ENCODE measurements at places on chromosomes 2 and 18.

GRCh38 chr2:31986906-31987305 lies 23.9 kb downstream of the MEMO1 start:
- DNase-seq, result no peak

DNA sequence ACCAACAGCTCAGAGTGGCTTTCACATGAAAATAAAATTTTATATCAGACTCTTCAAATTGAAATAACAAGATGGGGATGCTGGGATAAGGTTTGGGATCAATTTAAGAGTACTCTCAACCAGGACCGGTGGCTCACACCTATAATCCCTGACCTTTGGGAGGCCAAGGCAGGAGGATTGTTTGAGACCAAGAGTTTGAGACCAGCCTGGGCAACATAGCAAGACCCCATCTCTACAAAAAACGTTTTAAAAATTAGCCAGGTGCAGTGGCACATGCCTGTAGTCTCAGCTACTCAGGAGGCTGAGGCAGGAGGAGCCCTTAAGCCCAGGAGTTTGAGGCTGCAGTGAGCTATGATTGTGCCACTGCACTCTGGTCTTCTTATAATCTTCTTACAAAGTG lies 2.6 kb downstream of the LMAN2L start:
- DNase-seq, result no peak

- no peak for DNase-seq
These were observed 1128.2 kb downstream of the BCL11A start for GRCh38 chr2:59425247-59425646.

- DNase-seq, result no peak
These were observed 91.4 kb upstream of the FHL2 start for GRCh38 chr2:105490204-105490603.

- no peak for DNase-seq
These were observed 1.4 kb downstream of the NCL start for GRCh38 chr2:231462729-231463465.

DNA sequence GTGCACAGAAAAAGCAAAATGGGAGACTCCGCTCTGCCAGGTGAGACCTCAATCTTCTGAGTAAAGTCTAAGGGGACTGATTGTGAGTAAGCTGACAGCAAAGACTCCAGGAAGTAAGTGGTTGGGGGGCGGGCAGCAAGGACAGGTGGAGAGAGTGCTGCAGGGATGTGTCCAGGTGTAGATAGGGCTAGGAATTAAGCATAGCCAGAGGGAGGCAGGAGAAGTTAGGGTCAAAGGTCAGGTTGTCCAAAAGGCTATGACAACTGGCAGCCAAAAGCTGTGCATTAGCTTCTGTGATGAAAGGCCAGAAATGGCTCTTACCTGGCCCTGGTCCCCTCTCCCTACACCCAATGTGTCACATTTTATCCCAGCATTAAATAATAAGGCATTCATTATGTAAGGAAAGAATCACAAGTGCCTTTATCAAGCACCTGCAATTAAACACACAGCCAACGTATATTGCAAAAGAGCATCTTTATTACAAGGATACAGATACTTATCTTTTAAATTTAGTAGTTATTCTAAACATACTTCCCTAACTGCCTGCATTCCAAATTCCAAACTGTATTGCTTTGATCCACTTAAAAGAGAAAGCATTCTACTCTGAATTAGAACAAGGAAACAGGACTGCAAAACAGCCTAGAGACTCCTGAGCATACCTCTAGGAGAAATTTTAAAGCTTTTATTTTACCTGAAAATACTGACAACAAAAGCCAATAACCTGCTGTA lies 247.9 kb downstream of the IRS1 start:
- DNase-seq, result no peak

GRCh38 chr2:203682688-203683130 lies 23.7 kb upstream of the CD28 start:
- DNase-seq, result no peak

GRCh38 chr2:140604788-140605187 lies 1526.0 kb downstream of the LRP1B start:
- DNase-seq, result no peak

DNA sequence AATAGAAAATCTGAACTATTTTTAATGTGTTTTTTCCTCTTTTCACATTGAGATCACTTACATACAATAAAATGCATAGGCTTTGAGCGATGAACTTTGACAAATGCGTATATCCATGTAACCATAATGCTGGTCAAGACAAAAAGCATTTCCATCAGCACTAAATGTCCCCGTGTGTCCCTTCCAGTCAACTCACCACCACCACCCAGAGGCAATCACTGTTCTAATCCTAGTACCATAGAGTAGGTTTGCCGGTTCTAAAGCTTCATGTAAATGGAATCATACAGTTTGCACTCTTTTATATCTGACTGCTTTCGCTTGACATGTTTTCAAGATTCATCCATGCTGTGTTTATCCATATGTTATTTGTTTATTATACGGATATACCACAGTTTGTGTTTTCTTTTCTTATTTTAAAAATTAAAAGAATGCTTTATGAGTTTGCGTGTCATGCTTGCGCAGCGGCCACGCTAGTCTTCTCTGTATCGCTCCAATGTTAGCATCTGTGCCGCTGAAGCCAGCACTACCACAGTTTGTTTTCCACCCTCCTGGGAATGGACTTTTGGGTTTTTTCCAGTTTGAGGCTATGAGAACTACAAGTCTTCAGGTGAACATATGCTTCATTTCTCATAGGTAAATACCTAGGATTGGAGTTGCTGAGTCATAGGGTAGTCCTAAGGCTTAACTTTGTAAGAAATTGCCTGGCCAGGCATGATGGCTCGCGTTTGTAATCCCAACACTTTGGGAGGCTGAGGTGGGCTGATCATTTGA lies 197.5 kb upstream of the CHAC2 start:
- DNase-seq, result no peak

DNA sequence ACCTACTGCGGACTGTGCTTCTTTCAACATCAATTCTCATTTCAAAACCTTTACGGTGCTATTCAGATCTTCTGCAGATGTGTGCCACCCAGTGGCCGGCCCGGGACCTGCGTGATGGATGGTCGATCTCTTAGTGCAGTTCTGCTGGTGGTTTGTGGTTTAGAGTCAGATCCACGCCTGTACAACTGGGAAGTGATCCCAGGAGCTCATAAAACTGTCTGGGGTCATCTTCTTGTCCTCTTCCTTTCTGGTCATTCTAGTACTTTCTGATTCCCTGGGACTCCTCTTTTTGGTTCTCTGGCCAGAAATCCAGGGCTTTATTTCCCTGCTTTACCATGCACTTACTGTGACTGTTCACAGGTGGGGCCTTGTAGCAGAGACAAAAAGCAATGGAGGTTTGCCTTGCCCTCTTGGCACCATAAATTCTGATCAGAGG lies 15.8 kb upstream of the SELENOI start:
- peak; percentile 86 for DNase-seq

DNA sequence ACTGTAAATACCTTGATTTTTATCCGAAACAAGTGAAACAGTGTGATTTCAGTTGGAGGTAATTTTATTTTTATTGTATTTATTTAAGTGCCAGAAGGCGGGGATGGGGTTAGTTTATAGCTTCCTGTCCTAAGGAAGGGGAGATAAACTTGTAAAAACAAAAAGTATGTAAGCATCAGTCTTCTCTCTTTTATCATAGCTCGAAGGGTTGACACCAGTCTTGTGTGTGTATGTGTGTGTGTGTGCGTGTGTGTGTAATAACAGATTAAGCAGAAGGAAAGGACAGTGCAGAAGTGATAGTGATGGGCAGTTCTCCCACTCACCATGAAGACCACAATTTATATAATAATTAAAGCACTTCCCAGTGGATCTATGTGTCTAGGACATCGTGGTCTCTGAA lies 793.3 kb downstream of the PLCL1 start:
- DNase-seq, result no peak

- DNase-seq, result no peak
These were observed 53.0 kb downstream of the POLR1A start for GRCh38 chr2:86052676-86053075.

GRCh38 chr2:68386365-68386764 lies 21.3 kb downstream of the PLEK start:
- no peak for DNase-seq

DNA sequence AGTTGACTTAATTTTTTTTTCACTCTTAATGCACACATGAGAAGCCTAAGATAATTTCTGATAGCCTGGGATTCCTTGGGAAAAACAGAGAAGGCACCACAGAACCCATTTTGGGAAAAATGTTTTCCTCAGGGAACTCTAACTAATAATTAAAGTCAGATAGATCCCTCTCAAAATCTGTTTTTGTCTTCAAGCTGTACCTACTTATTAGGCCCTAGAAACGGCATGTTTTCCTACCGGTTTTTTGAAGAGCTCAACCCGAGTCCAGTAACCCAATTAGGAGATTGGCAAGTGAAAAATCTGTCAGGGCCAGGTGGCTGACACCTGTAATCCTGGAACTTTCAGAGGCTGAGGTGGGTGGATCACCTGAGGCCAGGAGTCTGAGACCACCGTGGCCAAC lies 16.1 kb upstream of the PDK1 start:
- DNase-seq, result no peak

- DNase-seq, result no peak
These were observed 75.6 kb upstream of the REG3A start for GRCh38 chr2:79235135-79235534.

DNA sequence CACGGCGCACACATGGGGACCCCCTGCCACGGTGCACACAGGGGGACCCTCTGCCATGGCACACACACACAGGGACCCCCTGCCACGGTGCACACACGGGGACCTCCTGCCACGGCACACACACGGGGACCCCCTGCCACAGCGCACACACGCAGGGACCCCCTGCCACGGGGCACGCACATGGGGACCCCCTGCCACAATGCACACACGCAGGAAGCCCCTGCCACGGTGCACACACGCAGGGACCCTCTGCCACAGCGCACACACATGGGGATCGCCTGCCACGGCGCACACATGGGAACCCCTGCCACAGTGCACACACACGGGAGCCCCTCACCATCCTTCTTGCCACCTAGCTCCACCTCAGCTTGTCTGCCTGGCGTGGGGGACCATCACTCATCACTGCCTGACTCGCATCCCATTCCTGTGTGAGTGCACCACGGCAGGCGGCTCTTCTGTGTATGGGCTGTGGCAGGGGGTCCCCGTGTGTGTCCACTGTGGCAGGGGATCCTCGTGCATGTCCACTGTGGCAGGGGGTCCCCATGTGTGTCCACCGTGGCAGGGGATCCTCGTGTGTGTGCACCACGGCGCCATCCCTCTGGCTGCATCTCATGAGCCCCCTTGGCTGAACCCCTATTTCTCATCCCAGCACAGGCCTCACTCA lies 206.7 kb downstream of the EIPR1 start:
- DNase-seq, result no peak

DNA sequence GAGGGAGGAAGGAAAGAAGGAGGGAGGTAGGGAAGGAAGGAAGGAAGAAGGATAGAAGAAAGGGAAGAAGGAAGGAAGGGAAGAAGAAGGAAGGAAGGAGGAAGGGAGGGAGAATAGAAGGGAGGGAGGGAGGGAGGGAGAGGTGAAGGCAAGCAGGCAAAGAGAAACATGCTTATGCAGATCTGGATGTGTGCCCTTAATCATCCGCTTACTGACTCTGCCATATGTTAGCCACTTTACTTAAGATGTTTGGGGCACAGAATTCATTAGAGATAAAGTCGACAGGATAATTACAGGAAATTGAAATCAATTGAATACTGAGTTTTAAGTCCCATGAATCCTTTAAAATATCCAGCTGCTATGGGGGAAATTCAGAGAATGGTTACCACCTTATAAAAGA lies 334.2 kb downstream of the GRB14 start:
- DNase-seq, result no peak

- DNase-seq, result no peak
These were observed 70.0 kb upstream of the STON1 start for GRCh38 chr2:48459921-48460320.

GRCh38 chr2:55431982-55432627 lies 12.4 kb upstream of the CCDC88A start:
- DNase-seq, result peak; percentile 76

GRCh38 chr2:38174646-38175423 lies 98.9 kb upstream of the CYP1B1 start:
- DNase-seq, result no peak

- DNase-seq, result no peak
These were observed 14.6 kb downstream of the POU3F3 start for GRCh38 chr2:104868505-104868866.

DNA sequence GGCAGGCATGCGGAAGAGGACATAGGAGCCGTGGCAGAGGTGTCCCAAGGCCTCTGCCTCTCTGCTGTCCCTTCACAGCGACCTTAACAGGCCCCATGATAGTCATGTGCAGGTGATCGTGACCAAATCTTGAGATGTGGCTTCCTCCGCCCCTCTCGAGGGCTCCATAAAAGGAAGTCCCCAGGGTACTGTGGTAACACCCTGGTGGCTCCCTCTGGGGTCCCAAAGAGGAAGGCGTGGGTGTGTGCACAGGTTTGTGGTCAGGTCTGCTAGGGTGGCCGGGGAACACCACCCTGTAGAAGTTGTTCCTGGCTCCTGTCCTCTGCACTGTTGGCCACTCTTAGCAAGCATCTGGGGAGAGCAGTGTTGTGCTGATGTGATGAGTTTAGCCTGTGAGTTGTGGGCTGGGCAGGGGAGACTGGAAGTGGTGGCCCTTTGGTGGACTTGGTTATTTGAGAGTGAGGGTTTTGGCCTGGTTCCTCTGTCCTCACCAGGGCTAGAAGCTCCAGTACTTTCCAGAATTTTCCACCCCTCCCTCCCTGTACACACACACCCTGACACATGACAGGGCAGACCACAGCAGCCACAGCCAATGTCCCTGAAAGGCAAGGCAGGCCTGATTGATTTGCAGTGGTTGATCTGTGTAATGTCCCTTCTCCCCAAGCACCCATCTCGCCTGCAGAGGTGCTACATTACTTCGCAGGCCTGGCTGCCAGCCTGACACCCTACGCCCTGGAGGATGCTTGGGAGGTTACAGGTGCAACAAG lies 68.9 kb upstream of the BOD1L2 start:
- DNase-seq, result no peak

- DNase-seq, result no peak
These were observed 2.3 kb downstream of the C1QL2 start for GRCh38 chr2:119156105-119156890.

GRCh38 chr18:40108596-40108995 lies 1846.4 kb upstream of the PIK3C3 start:
- DNase-seq, result no peak

DNA sequence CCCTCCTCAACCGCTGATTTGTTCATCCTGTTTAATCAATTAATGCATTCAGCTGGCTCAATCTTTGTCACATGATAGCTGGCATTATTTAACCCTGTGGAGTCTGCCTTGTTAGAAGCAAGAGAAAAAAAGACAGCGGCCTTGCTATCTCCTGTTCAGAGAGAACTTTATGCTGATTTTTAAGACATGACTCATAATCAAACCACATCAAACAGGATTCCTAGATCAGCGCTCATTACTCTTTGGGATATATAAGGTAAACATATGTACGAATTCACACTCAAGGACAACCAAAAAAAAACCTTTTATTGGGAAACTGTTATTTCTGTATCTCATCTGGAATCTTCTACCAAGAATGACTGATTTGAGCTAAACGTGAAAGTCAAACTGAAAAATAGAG lies 195.1 kb downstream of the C1D start:
- DNase-seq, result no peak

GRCh38 chr2:54845094-54845493 lies 121.6 kb downstream of the EML6 start:
- DNase-seq, result no peak

- no peak for DNase-seq
These were observed 418 bp downstream of the WDR75 start for GRCh38 chr2:189441709-189442074.

GRCh38 chr18:34493566-34494358 lies 216.3 kb upstream of the DTNA start:
- DNase-seq, result peak; percentile 27

All from pons (tissue), 1 donor.